ENCODE measurements at places on chromosomes 4 and X. TPM values are rescaled to one million over a fixed set of nuclear protein-coding genes. Genes with fewer than 3 reads are reported as not detected.

- H3K4me3 ChIP-seq: no peak overlapping the region
- DNase-seq: peak; percentile 29
- no peak overlapping the region for H3K27ac ChIP-seq
- no peaks in the 10 kb centered on the region for H3K27me3 ChIP-seq
Measured at GRCh38 chrX:17046478-17047097, 100.1 kb downstream of the REPS2 start.

Gene ETDA
- not detected for total RNA-seq

GRCh38 chr4:77151241-77151640, 5.8 kb upstream of the CCNG2 start:
- DNase-seq: no peak
- no peaks in the 10 kb centered on the region for H3K36me3 ChIP-seq
- H3K4me1 ChIP-seq: peaks cover 9% of the 10 kb centered on the region
- no peak overlapping the region for H3K4me3 ChIP-seq
- no peak overlapping the region for H3K27ac ChIP-seq
- no peaks in the 10 kb centered on the region for H3K27me3 ChIP-seq

DNA sequence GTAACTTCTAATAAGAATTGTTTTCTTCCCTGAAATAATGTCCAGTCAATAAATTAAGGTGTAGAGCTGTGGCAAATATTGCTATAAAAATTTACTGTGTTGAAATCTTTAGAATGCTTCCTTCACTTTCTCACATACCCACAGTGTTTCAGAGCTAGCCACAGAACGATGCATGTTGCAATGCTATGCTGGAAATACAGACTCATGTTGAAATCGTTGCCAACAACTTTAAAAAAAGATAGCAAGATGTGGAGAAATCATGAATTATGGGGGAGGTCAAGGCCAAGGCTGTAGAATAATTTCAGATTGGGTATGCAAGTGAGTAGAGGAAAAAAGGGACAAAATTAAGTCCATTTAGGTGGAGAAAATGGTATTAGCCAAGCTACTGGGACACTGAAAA, 204.8 kb downstream of the VEGFC start:
- no peaks in the 10 kb centered on the region for H3K4me1 ChIP-seq
- H3K27me3 ChIP-seq: no peaks in the 10 kb centered on the region
- H3K36me3 ChIP-seq: no peaks in the 10 kb centered on the region

GRCh38 chrX:20530406-20530921, 263.8 kb upstream of the RPS6KA3 start:
- peak overlapping the region; percentile 4 for H3K4me3 ChIP-seq
- no peaks in the 10 kb centered on the region for H3K36me3 ChIP-seq
- no peaks in the 10 kb centered on the region for H3K27me3 ChIP-seq

Gene HSPA4L
- total RNA-seq: 0.41 TPM

DNA sequence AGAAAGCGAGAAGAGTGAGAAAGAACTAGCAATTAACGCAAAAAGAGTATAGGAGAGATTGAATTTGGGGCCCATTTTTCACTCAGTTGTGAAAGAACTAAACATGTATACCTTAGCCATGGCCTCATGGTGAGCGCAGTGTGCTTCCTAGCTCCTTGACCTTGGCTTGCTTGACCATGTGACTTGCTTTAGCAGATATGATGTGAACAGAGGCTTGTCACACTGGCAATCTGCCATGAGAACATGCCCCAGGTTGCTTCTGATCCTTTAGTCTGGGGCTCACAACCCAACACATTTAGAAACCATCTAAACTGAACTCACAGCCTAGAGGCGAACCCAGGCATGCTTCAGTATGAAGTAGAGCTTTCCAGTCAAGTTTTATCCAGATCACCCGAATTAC, 260.1 kb upstream of the FTHL17 start:
- no peak for DNase-seq
- no peaks in the 10 kb centered on the region for H3K27me3 ChIP-seq
- no peak overlapping the region for H3K4me3 ChIP-seq
- no peak overlapping the region for H3K27ac ChIP-seq
- no peaks in the 10 kb centered on the region for H3K36me3 ChIP-seq
- H3K4me1 ChIP-seq: no peaks in the 10 kb centered on the region

Gene FRAS1
- 0.64 TPM for total RNA-seq

DNA sequence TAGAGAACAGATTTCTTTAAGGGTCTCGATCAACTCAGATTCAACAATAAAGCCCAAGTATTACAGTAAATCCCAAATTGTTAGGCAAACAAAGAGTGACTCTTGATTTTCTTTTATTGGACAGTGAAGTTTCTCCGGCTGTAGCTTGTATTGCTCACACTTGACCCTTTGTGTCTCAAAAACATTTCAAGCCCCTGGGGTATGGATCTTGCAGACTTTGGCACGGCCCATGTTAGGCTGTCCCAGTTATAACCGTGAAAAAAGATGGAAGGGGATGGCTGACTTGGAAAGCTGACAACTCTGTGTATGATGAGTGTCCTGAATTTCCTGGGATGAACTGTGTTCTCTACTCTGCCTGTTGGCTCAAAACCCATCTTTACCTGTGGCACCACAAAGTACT, 356.1 kb downstream of the SLITRK2 start:
- no peak overlapping the region for H3K4me3 ChIP-seq
- no peaks in the 10 kb centered on the region for H3K36me3 ChIP-seq
- no peaks in the 10 kb centered on the region for H3K4me1 ChIP-seq

Gene GSX2
- total RNA-seq: not detected

DNA sequence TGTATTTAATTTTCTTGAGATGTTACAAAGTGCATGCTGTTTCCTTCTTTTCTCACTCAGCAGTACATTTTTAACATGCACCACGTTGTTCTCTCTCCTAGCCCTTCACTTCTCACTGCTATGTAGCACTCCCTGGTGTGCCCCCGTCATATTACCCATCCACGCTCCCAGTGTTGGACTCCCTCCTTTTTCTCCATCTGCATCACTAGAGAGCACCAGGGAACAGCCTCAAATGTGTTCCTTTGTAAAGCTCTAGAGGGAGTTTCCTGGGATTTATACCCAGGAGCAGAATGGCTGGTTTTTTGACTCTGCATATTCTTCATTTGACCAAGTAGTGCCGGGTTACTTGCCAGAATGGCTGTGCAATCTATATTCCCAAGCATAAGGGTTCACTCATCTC, 240.3 kb upstream of the ANXA3 start:
- no peaks in the 10 kb centered on the region for H3K36me3 ChIP-seq
- H3K27ac ChIP-seq: no peak overlapping the region
- H3K27me3 ChIP-seq: no peaks in the 10 kb centered on the region
- DNase-seq: no peak

DNA sequence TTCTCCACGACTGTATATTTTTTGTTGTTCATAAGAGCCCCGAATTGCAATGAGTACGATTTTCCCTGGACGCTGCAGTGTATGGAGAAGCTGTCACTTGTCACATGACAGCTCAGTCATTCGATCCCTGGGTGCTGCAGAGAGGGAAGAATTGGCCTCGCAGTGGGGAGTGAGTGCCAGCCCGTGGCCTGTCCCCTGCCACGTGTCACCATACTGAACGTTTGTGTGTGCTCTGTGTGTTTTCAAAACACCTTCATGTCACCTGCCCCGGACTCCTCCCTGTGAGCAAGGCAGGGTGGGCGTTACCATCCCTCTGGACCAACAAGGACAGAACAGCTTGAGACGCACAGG, 77.9 kb downstream of the TBL1X start:
- H3K27ac ChIP-seq: peak overlapping the region; percentile 47
- no peaks in the 10 kb centered on the region for H3K27me3 ChIP-seq
- H3K4me1 ChIP-seq: peaks cover 2% of the 10 kb centered on the region
- DNase-seq: peak; percentile 57

DNA sequence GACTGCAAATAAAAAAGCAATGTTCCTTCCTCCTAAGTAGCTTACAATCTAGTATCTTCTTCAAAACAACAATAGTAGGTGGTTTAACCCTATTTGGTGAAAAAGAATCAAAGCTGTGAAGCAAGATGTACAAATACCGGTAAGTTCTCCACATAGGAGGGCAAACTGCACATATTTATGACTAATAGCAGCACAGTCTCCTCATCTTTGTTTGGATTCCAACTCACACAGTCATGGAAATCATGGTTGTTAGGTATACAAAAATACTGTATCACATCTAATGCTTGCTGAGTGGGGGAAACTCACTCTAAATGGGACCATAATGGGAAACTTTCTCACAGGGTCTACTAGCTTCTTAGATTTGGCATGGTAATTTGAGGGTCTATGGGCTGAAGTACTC, 597.2 kb downstream of the INPP4B start:
- no peaks in the 10 kb centered on the region for H3K36me3 ChIP-seq
- no peaks in the 10 kb centered on the region for H3K27me3 ChIP-seq
- H3K4me3 ChIP-seq: no peak overlapping the region
- DNase-seq: no peak
- no peak overlapping the region for H3K27ac ChIP-seq

Gene BTK
- 0.75 TPM for total RNA-seq

Gene NLRP2B
- total RNA-seq: not detected

Gene ARHGEF6
- total RNA-seq: 15.0 TPM

- H3K27me3 ChIP-seq: no peaks in the 10 kb centered on the region
- DNase-seq: no peak
- no peak overlapping the region for H3K4me3 ChIP-seq
- peaks cover 18% of the 10 kb centered on the region for H3K4me1 ChIP-seq
- no peaks in the 10 kb centered on the region for H3K36me3 ChIP-seq
- no peak overlapping the region for H3K27ac ChIP-seq
Measured at GRCh38 chr4:26993539-26993938, 132.9 kb downstream of the STIM2 start.

- no peak overlapping the region for H3K27ac ChIP-seq
- H3K36me3 ChIP-seq: no peaks in the 10 kb centered on the region
- H3K4me1 ChIP-seq: no peaks in the 10 kb centered on the region
- no peaks in the 10 kb centered on the region for H3K27me3 ChIP-seq
Measured at GRCh38 chr4:66590488-66591215, 920.4 kb upstream of the EPHA5 start.

DNA sequence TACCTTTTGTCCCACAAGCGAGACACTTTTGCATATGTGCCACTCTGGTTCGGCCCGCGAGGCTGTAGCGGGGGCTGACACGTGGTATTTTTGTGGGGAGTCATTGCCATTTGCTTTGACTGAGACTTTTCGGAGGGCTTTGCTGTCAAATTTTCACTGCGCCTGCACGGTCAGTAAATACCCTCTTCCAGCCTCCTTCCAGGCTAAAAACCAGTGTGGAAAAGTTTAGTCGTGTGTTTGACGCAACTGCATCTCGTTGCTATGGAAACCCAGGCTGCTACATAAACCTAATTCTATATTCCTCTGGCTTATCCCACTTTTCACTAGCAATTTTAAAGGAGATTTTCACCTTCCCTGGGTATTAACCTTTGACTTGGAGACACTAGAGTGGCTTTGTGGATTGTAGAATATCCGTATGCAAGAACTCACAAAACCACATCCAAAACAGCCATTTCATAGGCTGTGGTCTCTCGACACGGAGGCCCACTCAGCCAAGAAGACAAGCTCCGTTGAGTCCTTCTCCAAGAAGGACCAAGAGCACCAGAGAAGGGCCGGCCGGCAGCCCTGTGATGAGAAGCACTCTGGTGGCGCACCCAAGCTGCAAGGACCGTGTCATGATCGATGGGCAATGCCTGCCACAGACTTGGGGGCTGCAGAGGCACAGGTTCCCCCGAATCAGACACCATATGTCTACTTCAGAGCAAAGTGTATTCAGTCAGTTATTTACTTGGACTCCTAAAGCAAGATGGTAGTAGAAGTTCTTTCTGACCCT, 38.4 kb upstream of the ENPP6 start:
- H3K36me3 ChIP-seq: no peaks in the 10 kb centered on the region
- H3K4me1 ChIP-seq: no peaks in the 10 kb centered on the region
- no peak for DNase-seq
- H3K4me3 ChIP-seq: no peak overlapping the region

Gene NHSL2
- total RNA-seq: 1.7 TPM

DNA sequence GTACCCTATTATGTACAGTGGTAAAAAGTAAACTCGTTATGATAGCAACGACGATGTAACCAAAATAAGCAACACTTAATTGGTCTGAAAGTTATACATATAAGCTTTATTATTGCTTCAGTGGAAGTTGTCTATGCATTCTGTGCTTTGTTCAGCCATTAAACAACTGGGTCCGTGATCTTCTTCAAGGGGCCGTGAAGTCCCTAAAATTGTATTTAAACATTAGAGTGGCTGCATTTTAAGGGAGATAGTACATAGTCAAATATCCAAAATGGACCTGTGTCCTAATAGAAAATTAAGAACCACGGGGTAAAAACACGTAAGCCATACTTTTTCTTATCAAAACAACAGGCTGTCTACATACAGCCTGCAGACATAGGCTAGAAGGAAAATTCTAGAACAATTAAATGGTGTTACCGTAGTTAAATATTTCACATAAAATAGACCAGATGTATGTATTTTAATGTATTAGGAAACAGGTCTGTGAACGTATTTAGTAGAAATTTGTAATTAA, 2.1 kb downstream of the GUCY1A1 start:
- no peak overlapping the region for H3K4me3 ChIP-seq
- H3K27ac ChIP-seq: peak overlapping the region; percentile 1
- no peaks in the 10 kb centered on the region for H3K36me3 ChIP-seq
- peaks cover 4% of the 10 kb centered on the region for H3K4me1 ChIP-seq
- peaks cover 5% of the 10 kb centered on the region for H3K27me3 ChIP-seq

DNA sequence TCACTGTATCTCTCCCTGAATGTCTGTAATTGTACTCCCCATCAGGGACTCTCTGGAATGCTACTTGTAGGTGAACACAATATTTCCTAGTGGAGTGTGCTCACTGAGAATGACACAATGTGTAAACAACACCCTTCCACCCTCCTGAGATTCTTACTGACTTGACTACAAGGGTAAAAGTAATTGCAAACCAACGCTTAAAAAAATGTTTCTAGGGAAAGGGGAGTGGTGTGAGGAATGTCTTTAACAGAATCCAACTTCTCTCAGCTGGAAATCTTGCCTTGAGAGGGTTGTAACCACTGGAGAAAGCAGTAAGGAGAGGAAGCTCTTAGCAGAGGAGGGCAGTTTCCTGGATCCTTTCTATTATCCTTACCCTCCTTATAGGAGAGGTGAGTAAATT, 5.1 kb upstream of the RAPGEF2 start:
- H3K27ac ChIP-seq: no peak overlapping the region
- H3K4me1 ChIP-seq: peaks cover 10% of the 10 kb centered on the region
- H3K36me3 ChIP-seq: no peaks in the 10 kb centered on the region
- DNase-seq: no peak
- no peak overlapping the region for H3K4me3 ChIP-seq

DNA sequence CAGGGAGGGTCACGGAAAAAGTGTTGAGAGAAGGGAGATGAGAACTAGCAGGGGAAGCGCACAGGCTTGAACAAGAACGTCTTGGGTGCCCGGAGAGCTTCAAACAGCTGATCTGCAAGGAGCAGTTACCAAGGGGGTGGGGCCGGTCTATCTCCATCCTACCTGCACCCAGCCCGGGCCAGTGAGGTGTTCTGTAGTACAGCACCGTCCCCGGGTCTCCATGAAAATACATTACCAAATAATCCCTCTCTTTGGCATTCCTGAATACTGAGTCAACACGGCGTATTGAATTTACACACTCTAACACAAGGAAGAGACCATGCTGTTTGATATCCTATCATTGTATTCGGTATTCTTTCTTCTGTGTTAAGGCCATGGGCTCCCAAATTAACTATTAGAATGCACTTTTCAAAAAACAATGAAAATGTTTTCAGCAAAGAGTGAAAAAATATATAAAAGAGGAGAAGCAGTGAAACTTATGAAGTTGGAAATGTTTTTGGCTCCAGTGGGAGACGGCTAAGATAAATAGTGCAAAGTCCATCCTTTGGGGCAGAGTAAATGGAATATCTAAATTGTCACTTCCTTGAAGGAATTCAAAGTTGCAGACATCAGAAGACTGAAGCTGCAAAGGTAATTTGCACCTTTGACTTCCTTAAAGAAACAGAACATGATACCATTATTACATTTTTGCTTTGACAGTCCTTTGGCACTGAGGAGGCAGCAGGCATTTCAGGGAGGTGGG, 90.3 kb downstream of the DHRSX start:
- no peak overlapping the region for H3K4me3 ChIP-seq
- H3K27me3 ChIP-seq: no peaks in the 10 kb centered on the region
- DNase-seq: no peak
- H3K27ac ChIP-seq: no peak overlapping the region
- no peaks in the 10 kb centered on the region for H3K4me1 ChIP-seq

All from gastrocnemius medialis (tissue), 4 donors.